ENCODE measurements at places on chromosomes 6 and 20.

DNA sequence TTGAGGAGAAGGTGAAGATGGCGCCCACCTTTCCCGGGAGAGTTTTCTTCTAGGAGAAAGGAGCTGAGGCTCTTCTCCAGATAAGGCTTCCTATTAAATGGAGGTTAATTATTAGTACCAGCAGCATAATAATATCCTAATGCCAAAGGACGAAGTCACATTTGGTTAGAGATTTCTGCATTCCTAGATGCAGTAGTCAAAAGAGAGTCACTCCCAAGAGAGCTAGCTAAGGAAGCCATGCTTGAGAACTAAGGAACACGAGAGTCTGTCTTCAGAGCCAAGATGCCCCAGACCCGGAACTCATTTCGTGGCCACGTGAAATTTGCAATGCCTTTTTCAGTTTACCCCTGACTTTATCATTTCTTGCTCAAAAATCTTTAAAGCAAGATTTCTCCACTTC, 132.7 kb downstream of the TSHZ2 start:
- no peak for DNase-seq

DNA sequence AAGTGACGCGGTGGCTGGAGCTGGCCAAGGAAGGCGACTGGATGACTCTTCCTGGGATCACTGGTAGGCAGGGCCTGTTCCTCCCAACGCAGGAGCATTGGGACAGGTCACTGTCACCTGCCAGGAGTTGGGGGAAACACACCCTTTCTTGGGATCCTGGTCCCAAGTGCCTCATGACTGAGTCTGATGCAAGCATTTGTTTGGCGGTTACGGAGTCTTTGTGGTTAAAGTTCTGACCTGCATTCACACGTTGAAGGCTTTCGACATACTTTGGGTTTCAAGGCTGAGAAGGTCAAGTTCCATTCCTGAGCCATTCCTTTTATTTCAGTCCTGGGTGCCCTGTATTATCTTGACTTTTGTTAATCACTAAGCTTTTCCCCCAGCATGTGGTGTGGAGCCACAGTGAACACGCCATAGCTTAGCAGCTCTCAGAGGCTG, 6.0 kb downstream of the PNLDC1 start:
- no peak for DNase-seq

DNA sequence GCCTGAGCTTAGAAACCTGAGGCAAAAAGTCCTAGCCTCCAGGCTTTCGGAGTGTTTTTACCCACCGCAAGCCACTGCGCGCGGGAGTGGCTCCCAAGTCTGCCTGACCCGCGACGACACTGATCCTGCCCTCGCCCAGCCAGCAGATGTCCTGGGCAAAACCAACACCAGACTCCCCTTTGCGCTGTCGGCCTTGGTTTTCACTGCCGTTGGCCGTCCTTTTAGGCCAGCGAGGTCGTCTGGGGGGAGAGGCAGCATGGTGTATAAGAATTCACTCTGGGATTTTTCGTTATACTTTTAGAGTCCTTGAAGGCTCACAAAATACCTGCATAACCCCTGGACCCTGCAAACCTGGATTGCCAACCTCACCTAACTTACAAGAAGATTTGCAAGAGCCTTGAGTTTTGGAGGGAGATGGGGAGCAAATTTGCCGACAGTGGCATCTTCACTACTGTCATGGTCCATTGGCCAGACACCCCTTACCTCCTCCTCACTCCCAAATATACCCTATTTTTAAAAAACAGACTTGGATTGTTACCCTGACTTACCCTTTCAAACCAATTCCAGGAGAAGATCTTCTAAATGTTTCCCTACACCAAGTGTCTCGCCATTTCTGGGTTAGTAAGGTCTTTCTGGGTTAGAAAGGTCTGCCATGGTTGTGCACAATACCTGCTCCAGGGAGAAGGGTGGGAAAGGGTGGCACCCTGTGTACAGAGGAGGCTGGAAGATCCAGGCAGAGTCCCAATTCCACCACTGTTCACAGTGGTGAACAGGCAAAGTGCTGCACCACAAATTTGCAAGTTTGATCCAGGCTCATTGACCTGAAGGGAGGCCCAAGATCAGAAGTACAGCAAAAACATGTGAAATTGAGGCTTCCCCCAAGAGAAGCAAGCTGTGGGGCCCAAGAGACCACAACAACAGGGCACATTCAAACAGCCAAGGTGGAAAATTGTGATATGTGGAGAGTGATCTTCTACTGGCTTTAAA, 4.4 kb downstream of the FOXA2 start:
- no peak for DNase-seq

DNA sequence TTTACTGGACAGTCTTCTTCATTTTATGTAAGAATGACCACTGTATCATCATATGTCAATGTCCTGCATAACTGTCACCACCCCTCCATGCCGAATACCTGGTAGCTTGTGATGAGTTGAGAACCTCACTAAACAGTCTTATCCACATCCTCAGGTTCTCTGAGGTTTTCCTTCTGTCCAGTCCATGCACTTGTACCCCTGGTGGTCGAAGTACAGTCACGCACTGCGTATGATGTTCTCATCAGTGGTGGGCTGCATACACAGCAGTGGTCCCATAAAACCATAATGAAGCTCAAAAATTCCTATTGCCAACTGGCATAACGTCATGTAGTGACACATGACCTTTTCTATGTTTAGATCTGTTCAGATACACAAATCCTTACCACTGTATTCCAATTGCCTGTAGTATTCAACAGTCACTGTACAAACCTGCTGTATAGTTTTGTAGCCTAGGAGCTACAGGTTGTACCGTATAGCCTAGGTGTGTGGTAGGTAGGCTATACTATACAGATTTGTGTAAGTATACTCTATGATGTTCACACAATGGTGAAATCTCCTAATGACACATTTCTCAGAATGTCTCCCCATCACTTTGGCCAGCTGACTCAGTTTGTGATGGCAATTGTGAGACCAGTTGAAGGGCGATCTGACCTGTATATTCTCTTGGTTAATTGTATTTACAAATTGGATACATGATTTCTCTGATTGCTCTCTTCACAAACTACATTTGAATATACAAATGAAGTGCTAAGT, 31.3 kb upstream of the SDCBP2 start:
- no peak for DNase-seq

- DNase-seq, result no peak
Measured at GRCh38 chr20:53929974-53930650, 140.3 kb downstream of the BCAS1 start.

DNA sequence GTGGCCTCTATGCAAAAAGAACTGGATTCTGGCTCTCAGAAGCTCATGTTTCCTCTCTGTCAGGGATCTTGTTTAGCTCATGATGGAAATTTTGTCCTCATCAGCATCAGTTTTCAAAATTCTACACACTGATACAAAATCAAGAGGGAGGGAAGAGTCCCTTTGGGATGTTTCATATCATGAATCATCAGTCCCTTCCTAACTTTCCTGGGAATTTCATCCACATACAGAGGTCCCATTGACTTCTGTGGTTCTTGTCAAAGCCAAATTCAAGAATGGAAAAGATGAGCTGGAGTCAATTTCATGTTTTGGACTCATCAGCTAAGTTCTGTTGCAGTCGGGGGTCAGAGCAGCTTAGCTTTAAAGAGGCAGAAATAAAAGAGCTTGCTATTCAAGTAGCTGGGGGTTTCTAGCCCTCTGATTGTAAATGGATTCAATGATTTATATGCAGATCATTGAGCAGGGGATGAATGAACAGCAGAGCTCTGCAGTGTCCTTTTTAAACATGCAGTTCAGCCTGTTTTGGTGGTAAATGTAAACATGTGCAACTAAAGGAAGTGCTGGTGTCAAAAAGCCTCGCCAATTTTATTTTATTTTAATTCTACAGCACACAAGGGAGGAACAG, 21.3 kb upstream of the TMEM14A start:
- DNase-seq, result no peak
